ENCODE measurements at places on chromosomes 5 and 9.

GRCh38 chr5:172075656-172076055 lies 69.2 kb upstream of the FBXW11 start:
- DNase-seq: no peak

GRCh38 chr9:15377625-15378540 lies 44.8 kb upstream of the SNAPC3 start:
- no peak for DNase-seq

DNA sequence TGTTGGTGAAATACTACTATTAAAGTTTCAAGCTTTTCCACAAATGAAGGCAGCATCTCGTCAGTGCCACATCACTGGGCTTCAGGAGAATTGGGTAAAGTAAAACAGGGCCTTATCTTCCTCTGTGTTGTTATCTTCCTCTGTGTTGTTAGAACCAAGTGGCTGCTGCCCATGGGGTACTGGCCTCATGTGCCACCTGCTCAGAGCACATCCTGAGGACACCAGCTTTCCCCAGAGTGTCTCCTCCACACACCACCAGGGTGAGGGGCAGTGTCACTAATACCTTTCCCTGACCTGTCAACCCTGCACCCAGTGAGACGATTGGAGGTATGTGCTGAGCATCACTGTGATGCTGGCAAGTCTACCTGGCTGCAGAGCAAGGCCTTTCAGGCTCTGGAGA lies 499.9 kb downstream of the SEMA5A start:
- no peak for DNase-seq

DNA sequence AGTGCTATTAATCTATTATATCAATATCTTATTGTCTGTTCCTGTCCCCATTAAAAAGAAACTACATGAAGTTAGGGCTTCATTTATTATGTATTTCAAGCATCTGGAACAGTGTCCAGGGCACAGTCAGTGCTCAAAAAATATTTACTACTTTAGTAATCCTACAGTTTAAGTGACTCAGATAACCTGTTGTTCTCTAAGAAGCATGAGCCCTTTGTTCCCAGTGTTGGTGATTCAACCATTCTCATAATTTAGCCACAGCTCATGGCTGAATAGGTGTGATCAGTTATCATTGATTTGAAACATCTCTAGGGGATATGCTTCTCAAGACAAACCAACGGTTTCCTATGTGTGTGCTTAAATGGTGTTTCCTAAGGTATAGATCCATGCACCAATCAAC lies 292.7 kb downstream of the TMEM167A start:
- no peak for DNase-seq

- no peak for DNase-seq
These were observed 73.8 kb upstream of the CPLX2 start for GRCh38 chr5:175797521-175798038.

DNA sequence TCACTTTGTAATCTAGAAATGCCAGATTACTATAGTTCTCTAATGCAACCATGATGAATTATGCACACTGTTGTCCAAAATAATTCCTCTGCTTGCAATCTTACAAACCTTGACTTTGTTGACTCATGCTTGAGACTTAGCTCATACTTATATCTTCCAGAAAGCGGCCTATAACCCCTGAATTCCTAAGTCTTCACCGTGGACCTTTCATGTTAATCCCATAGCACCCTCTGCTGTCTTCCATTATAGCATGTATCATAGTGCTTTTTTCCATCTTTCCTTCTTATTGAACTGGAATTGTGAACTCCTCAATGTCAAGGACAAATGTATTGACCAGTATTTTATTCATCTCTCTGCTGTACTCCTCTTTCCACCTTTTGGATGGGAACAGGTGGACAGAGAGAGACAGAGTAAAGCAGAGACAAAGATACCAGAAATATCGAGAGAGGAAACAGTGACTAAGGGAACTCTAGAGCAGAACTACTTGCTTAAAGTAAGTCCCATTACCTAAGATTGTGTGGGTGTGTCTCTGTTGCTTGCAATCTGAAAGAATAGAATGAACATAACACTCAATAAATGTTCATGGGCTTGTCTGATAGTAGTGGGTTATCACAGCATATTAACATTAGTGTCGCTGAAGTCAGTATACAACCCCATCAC lies 110.0 kb downstream of the LURAP1L start:
- DNase-seq: no peak

DNA sequence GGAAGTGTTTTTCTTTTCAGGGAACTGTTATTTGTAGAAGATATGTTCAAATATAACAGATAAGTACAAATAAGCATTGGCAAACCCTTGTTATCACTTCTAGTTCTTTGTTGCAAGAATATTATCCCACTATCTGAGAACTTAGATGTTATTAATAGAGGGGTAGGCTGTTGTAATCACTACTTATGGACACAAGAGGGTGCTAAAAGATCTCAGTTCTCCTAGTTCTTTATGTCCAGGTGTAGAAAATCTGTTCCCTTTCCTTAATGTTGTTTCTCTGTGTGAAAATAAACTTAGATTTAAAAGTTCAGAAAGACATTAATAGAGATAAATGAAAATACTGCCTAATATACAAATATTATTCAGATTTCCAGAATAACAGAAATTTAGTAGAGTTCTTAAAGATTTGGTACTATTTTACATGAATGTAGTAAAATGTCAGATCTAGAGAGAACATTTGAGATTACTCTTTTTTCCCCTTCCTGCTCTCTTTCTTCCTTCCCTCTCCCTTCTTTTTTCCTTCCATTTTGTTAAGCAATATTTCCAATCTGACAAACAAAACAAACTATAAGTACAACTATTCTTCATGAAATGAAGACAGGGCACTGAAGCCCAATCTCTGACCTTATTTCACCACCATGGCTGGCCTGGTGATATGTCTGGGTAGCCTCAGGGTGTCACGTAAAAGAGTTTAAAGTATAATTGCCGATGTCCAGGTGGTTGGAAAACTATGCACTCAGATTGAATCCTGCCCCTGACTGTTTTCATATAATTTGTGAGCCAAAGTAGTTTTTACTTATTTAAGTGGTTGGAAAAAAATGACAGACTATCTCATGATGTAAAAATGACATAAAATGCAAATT lies 43.6 kb upstream of the C5orf46 start:
- DNase-seq: no peak

- no peak for DNase-seq
These were observed 26.6 kb upstream of the TRMT10B start for GRCh38 chr9:37727013-37727412.
